ENCODE measurements at places on chromosomes 6 and 20.

GRCh38 chr20:62524505-62524911, 48.7 kb upstream of the GATA5 start:
- no peak for DNase-seq

- no peak for DNase-seq
Measured at GRCh38 chr6:43541774-43542471, 25.0 kb downstream of the POLR1C start.

- DNase-seq, result no peak
Measured at GRCh38 chr6:106501960-106502371, 127.3 kb downstream of the RTN4IP1 start.

- DNase-seq, result peak; percentile 93
Measured at GRCh38 chr6:170505306-170505705, 47.8 kb downstream of the PSMB1 start.

DNA sequence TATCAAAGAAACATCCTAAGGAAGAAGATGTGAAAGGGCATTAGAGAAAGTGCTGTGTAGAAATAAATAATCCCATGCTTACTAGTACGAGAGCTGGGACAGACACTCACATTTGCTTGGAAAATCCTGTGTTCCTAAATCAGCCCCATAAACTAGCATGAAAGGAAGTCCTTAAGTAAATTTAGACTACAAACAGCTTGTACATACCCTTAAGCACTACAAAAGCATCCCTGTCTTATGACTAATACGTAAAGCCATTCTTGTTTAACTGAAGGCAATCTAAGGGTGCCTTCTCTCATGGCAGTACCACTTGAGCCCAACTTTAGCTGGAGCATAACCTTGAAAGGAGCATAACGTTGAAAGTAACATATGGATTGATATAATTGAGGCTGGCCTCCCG, 15.4 kb upstream of the FOXQ1 start:
- no peak for DNase-seq

- DNase-seq, result peak; percentile 73
Measured at GRCh38 chr20:35561268-35561667, 19.4 kb downstream of the ERGIC3 start.

DNA sequence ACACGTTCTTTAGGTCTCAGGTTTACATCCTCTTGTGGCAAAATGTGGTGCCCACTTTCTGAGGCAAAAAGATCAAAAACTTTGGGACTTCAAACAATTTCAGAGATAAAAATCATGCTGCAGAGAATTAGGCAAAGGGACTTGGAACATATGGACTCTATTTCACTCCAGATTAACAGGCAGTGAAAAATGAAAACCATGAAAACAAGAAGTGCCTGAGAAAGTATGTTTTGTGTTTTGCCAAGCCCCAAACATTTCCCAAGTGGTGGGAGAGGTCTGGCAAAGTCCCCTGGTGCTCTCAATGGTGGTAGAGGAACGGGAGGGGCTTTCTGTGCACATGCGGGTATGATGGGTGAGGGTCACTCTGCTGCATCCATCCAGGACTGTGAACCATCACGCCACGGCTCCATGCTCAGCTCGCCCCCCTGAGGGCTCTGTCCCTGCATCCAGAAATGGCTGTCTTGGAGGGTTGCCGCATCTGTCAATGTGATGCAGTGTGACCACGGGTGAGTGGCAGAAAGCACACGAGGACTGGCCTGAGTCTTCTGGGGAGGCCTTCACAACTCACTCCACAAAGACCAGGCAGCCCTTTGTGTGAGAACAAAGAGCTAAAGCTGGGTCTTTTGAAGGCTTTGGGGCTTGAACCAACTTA, 43.2 kb upstream of the TBC1D7 start:
- no peak for DNase-seq

DNA sequence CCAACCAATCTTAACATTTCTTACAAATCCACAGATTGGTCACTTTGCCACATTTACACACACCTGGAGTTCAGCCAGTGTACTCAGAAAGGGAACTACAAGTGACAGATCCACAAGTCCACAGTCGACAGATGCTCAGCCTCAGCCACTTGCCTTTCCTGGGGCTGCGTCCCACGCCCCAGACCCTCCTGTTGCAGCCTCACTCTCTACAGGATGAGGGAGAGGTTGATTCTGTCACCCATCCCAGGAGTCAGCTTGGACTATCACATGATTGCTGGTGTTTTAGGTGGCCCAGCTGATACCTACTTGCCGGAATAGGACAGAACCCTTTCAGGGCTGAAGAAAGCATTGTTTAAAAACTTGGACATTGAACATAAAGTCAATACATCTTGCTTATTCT, 108.8 kb downstream of the FAM120B start:
- DNase-seq, result no peak

DNA sequence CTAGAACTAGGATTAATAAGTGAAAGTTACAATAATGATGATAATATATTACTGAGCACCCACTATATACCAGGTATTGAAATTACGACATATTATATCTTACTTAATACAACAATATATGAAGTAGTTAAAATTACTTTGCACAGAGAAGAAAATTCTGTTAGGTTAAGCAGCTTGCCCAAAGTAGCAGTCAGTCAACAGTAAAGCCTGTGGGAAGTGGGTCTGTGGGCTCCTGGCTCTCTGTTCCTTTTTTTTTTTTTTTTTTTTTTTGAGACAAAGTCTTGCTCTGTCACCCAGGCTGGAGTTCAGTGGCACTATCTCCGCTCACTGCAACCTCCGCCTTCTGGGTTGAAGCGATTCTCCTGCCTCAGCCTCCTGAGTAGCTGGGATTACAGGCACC, 4.8 kb upstream of the GTF2H4 start:
- no peak for DNase-seq

DNA sequence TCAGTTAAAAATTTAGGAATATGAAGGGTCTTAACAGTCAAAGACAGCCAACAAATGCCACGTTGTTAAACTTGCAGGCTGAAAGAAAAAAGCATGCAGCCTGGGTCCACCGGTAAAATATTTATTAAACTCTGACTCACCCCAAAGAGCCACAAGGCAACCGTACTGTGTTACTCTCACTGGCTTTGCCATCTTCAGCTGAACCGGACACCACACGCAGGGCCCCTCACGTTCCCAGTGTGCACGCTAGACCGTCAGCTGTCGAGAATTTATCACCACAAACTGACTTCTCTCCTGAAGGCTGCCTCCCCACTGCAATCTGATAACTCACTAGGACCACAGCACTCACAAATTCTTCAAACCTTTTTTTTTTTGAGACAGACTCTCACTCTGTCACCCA, 30.7 kb downstream of the HUS1B start:
- DNase-seq, result no peak

DNA sequence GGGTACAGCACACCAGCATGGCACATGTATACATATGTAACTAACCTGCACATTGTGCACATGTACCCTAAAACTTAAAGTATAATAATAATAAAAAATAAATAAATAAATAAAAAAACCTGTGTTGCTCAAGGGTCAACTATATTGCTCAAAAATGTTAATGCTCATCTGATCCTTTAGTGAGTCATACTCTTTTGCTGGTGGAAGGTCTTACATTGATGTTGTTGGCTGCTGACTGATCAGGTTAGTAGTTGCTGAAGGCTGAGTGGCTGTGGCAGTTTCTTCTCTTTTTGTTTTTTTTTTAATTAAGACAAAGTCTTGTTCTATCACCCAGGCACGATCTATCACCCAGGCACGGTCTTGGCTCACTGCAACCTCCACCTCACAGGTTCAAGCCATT, 29.6 kb upstream of the SMIM26 start:
- DNase-seq, result no peak

GRCh38 chr20:43386878-43387277, 70.8 kb upstream of the SRSF6 start:
- no peak for DNase-seq

DNA sequence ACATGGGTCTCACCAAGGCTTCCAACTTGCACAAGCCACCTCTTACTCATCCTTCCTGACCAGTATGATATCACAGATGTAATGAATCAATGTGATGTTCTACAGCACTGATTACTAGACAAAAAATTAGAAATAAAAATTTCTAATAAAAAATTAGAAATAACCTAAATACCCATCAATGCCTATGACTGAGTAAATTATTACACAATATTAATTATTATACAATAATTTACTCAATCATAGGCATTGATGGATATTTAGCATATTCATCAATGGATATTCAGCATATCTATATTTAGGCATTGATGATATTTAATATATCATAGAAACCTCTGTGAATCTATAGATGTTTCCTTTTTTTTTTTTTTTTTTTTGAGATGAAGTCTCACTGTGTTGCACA, 43.2 kb upstream of the MBOAT1 start:
- DNase-seq, result no peak

DNA sequence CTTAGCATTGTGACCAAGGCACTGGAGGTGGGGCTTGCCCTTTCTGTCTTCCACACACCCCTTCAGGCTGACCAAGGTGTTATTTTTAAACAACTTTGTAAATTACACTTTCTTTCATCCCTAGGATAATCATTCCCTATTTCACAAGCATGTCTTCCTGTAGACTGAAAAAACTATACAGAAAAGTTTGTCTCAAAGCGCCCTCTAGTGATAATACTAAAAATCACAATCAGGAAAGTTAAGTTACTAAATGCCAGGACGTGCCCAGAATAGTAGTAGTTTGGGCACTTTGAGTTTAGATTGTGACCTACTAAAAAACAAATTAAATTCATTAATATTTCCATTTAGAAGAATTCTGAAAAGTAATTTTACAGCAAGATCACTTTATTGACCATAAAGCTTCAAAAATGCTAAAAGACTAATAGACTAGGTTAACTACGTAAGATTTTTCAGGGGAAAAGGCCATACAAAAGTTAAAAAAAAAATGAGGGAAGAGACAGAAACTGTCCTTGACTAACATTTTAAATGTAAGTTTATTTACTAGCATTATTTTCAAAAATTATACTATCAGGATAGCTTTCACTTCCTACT, 123.3 kb upstream of the DUSP22 start:
- peak; percentile 61 for DNase-seq

GRCh38 chr6:2687456-2687855, 63.3 kb downstream of the MYLK4 start:
- DNase-seq, result no peak

DNA sequence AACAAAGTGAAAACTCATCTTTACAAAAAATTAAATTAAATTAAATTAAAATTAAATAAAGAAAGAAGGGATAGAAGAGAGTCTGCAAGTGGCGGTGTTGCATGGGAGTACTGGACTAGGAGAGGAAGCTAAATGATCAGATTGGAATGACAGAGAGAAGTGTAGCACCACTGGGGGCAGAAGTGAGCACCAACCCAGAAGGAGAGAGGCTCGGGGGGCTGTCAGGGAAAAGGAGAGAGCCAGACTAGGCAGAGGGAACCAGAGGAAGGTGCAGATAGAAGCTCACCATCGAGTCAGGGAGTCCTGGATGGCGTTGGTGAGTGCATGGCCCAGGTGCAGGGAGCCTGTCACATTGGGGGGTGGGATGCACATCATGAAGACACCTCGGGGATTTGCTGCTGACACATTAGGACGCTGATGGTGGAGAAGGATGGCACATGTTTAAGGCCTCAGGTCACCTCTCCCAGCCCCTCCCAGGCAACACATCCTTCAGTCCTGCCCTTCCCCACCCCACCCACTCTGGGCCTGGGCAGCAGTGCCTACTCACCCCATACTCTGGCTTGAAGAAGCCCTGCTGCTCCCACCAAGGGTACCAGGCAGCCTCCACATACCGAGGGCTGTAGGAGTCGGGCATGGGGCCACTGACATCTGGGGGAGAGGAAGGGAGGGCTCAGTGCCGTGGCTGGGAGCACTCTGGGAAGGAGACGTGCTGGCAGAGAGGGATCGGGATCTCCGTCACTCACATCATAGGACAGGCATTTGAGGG, 4.0 kb downstream of the VARS1 start:
- DNase-seq, result peak; percentile 36

GRCh38 chr20:61502433-61502832, 250.4 kb downstream of the CDH4 start:
- DNase-seq, result no peak
